ENCODE measurements at places on chromosomes 2 and 18.

DNA sequence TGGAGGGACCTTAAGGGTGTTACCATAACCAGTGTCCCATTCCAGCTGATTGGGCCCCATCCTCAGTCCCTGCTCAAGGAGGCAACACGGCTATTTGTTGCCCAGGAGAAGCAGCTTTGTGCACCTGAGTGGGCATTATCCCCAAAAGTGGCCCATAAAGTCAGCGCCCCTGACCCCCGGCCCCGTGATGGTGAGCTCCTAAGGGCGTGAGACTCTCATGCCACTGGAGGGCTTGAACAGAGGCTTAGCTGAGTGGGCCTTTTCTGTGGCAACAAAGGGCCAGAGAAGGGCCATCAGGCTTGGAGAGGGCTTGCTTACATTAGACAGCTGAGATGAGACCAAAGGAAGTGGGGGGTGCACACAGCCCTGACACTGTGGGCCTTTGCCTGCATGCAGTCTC is 99.2 kb upstream of the RAB6C start:
- DNase-seq: no peak

- DNase-seq: no peak
These were observed 16.1 kb downstream of the ADD2 start for GRCh38 chr2:70751881-70752280.

- DNase-seq: peak; percentile 87
These were observed 10.6 kb upstream of the HOXD4 start for GRCh38 chr2:176140513-176141317.

- DNase-seq: no peak
These were observed 44.3 kb upstream of the SCLY start for GRCh38 chr2:238016526-238016925.

GRCh38 chr2:172195836-172196376 is 93.2 kb upstream of the DLX2 start:
- no peak for DNase-seq

DNA sequence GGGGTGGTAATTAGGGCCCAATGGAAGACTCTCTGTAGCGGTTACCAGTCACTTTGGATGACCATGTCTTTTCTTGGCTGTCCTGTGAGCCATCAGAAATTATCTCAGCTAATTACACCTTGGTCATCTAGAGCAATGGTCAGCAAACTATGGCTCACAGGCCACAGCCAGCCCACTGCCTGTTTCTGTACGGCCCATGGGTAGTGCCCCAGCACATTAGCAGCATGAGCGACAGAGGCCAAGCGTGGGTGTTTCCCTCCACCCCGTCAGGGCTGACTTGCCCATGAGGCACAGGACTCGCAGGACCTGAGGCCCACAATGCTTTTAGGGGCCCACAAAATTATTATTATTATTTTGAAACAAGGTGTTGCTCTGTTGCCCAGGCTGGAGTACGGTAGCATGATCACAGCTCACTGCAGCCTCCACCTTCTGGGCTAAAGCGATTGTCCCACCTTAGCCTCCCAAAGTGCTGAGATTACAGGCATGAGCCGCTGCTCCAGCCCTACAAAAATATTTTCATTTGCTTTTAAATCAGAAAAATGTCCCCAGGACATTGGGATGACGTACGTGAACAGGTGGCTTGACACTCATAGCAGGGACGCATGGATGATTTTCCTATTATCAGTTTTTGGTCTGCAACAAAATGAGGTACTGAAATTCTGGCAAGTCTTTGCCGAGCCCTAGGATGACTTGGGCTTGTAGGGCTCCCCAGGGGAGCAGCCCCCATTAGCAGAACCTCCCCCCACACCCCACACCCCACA is 29.3 kb upstream of the CEP68 start:
- DNase-seq: no peak
